Breast epithelium (tissue), 4 donors: ENCODE measurements at places on chromosomes 5 and 9.

DNA sequence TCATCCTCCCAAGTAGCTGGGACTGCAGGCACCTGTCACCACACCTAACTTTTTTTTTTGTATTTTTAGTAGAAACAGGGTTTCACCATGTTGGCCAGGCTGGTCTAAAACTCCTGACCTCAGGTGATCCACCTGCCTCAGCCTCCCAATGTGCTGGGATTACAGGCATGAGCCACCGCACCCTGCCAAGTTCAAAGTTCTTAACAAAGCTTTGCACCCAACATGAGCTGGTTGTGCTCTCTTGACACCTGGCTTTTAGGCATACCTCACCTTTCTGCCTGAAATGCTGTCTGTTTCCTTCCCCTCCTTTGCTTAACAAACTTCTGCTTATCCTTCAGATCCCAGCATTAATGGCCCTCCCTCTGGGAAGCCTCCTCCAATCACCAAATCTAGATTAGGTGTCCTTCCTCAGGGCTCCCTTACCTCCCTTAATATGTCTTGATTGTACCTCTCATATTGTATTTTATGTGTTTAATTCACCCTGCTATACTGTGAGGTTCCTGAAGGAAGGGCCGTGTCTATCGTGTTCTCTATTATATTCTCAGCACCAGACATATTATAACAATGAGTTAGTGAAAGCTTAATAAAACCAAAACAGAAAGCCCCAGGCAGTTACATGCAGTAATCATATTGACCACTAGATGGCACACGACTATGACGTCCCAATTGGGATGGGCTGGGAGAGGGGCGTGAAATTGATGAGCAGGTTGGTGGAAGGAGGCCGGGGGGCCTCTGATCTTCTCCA is 62.9 kb upstream of the PPARGC1B start:
- H3K4me3 ChIP-seq, result no peak overlapping the region
- H3K36me3 ChIP-seq, result no peaks in the 10 kb centered on the region
- H3K4me1 ChIP-seq, result no peaks in the 10 kb centered on the region
- H3K27me3 ChIP-seq, result no peaks in the 10 kb centered on the region
- no peak overlapping the region for H3K27ac ChIP-seq
- no peak for DNase-seq

DNA sequence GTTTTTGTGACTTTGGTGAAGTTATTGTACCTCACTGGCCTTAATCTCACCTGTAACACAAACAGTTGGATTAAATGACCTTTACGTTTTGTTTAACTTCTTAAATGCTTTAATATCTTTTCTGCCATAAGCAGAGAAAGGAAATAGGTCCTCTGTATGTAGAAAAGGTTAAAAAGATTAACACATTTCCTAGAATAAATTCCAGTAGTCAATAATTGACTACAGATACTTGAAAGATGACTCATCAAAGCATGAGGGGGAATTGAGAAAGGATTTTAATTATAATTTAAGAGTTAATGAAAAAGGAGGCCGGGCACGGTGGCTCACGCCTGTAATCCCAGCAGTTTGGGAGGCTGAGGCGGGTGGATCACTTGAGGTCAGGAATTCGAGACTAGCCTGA is 35.8 kb upstream of the CMYA5 start:
- H3K4me1 ChIP-seq, result no peaks in the 10 kb centered on the region
- no peaks in the 10 kb centered on the region for H3K27me3 ChIP-seq
- H3K27ac ChIP-seq, result no peak overlapping the region
- no peaks in the 10 kb centered on the region for H3K36me3 ChIP-seq

- no peak overlapping the region for H3K4me3 ChIP-seq
- H3K27me3 ChIP-seq, result no peaks in the 10 kb centered on the region
- H3K4me1 ChIP-seq, result no peaks in the 10 kb centered on the region
- no peaks in the 10 kb centered on the region for H3K36me3 ChIP-seq
- no peak for DNase-seq
- H3K27ac ChIP-seq, result no peak overlapping the region
Measured at GRCh38 chr9:16553869-16554540, 316.5 kb downstream of the BNC2 start.

DNA sequence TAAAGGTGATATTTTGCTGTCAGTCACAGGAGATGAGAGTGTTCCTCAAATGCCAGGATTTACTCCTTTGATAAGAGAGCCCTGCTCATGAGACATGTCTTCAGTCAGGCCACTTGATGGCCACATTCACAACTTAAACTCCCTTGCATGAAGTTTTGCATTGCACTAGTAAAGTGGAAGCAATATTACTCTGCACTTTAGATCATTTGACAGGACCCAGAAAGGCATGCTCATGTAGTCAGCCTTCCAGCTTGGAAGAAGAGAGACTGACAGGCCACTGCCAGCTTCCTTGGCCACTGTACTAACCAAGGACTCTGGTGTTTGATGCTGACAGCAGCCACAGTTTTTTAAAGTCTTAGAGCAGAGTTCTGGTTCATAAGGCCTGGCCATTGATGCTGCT is 42.6 kb downstream of the NPR3 start:
- H3K27ac ChIP-seq, result no peak overlapping the region
- H3K4me1 ChIP-seq, result no peaks in the 10 kb centered on the region
- DNase-seq, result no peak
- H3K27me3 ChIP-seq, result no peaks in the 10 kb centered on the region
- H3K36me3 ChIP-seq, result no peaks in the 10 kb centered on the region

DNA sequence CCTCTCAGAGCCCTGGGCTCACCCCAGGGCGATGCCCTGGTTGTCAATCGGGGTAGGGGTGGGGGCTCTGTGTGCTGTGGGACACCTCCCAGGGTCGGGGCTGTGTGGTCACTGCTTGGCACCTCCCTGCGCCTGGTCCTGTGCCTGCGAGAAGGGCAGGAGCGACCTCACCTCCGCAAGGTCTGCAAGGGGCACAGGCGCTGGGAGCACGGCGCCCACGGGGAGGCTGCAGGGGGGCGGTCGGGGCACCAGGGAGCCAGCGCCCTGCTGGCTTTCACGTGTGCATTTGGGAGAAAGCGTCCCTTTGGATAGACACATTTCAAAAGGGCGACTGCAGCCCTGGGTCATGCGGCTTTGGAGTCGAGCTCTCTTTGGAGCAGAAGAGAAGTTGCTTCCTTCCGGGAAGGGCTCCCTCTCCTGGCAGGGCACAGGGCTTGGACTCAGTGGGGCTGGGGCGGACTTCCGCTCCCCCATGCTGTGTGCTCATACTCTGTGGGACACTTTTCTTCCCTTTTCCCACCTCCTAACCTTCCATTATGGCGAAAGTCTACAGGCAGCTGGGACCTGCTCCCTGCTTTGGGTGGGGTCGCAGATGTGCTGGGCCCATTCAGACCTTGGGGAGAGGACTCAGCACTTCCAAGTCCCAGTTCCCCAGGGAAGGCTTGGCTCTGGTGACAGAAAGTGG is 52.9 kb upstream of the SLC28A3 start:
- peaks cover 5% of the 10 kb centered on the region for H3K27me3 ChIP-seq
- no peak overlapping the region for H3K27ac ChIP-seq
- no peak for DNase-seq

DNA sequence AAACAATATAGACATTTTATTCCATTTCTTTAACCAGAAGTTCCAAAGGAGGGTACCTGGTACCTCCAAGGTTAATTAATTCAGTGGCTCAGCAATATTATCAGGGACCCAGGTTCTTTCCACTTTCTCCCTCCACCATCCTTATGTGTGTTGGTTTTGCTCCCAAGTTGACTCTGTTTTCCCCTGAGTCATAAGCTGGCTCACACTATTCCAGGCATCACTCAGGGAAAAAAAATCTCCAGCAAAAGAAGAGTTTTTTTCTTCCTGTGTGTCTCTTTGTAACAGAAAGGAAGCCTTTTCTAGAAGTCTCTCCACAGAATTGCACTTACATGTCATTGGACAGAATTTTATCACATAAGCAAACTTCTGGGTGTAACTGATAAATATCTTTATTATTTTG is 31.2 kb upstream of the GALNT10 start:
- no peaks in the 10 kb centered on the region for H3K36me3 ChIP-seq
- H3K4me3 ChIP-seq, result no peak overlapping the region
- no peak for DNase-seq

DNA sequence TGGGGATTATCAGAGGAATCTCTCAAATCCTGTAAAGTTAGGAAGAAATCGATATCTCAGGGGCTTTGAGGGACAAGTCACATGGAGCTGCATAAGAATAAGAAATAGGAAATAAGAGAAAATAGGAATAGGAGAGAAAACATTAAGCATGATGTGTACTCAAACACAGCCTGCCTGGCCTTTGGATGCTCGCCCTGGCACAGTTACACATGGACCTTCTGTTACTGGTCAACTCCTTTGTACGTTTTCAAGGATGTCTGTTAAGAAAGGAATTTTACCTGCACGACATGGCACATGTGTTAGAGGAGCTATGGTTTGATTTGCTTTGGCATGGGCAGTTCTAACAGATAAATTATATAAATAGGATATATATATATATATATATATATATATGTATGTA is 321.2 kb downstream of the CDH12 start:
- no peaks in the 10 kb centered on the region for H3K27me3 ChIP-seq
- H3K4me1 ChIP-seq, result no peaks in the 10 kb centered on the region
- H3K36me3 ChIP-seq, result no peaks in the 10 kb centered on the region
- H3K27ac ChIP-seq, result no peak overlapping the region
- DNase-seq, result no peak

- no peak for DNase-seq
- H3K4me3 ChIP-seq, result no peak overlapping the region
- H3K27me3 ChIP-seq, result no peaks in the 10 kb centered on the region
- no peaks in the 10 kb centered on the region for H3K36me3 ChIP-seq
- H3K27ac ChIP-seq, result no peak overlapping the region
Measured at GRCh38 chr5:134887593-134888159, 13.5 kb downstream of the TXNDC15 start.

GRCh38 chr5:124790301-124790894 is 44.0 kb upstream of the ZNF608 start:
- H3K27me3 ChIP-seq, result no peaks in the 10 kb centered on the region
- no peak overlapping the region for H3K27ac ChIP-seq
- no peaks in the 10 kb centered on the region for H3K4me1 ChIP-seq
- H3K36me3 ChIP-seq, result no peaks in the 10 kb centered on the region
- H3K4me3 ChIP-seq, result no peak overlapping the region
- DNase-seq, result no peak

GRCh38 chr5:618450-618849 is 6.3 kb downstream of the CEP72 start:
- H3K36me3 ChIP-seq, result no peaks in the 10 kb centered on the region
- no peak overlapping the region for H3K4me3 ChIP-seq
- H3K27me3 ChIP-seq, result no peaks in the 10 kb centered on the region
- no peaks in the 10 kb centered on the region for H3K4me1 ChIP-seq
- no peak for DNase-seq
- H3K27ac ChIP-seq, result no peak overlapping the region

DNA sequence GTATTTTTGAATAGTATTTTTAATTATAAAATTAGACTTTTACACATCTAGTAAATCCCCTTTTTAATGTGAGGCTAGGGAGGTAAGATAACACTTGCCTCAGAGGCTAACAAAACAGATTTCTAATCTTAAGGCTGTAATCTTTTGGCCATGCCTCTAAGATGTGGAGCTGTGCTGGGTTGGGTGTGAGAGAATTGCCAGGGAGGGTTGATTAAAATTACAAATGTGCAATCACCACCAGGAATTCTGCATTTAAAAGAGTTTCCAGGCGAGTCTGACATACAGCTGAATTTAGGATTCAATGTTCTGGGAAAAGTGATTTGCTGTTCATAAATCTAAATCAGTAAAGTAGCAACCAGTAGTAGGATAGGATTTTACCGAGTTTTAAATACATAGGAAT is 73.3 kb downstream of the NUDT12 start:
- no peaks in the 10 kb centered on the region for H3K27me3 ChIP-seq
- H3K27ac ChIP-seq, result no peak overlapping the region
- H3K36me3 ChIP-seq, result no peaks in the 10 kb centered on the region
- H3K4me1 ChIP-seq, result no peaks in the 10 kb centered on the region

- no peaks in the 10 kb centered on the region for H3K4me1 ChIP-seq
- DNase-seq, result no peak
- no peak overlapping the region for H3K27ac ChIP-seq
- H3K4me3 ChIP-seq, result no peak overlapping the region
Measured at GRCh38 chr5:144142139-144142823, 28.2 kb downstream of the YIPF5 start.

GRCh38 chr5:171640480-171640879 is 145.1 kb upstream of the SMIM23 start:
- H3K27me3 ChIP-seq, result no peaks in the 10 kb centered on the region
- no peak overlapping the region for H3K27ac ChIP-seq
- no peak for DNase-seq
- H3K4me3 ChIP-seq, result no peak overlapping the region

- no peaks in the 10 kb centered on the region for H3K36me3 ChIP-seq
- no peak overlapping the region for H3K27ac ChIP-seq
- H3K4me1 ChIP-seq, result no peaks in the 10 kb centered on the region
- H3K27me3 ChIP-seq, result no peaks in the 10 kb centered on the region
Measured at GRCh38 chr5:136638084-136638483, 272.7 kb upstream of the TRPC7 start.

DNA sequence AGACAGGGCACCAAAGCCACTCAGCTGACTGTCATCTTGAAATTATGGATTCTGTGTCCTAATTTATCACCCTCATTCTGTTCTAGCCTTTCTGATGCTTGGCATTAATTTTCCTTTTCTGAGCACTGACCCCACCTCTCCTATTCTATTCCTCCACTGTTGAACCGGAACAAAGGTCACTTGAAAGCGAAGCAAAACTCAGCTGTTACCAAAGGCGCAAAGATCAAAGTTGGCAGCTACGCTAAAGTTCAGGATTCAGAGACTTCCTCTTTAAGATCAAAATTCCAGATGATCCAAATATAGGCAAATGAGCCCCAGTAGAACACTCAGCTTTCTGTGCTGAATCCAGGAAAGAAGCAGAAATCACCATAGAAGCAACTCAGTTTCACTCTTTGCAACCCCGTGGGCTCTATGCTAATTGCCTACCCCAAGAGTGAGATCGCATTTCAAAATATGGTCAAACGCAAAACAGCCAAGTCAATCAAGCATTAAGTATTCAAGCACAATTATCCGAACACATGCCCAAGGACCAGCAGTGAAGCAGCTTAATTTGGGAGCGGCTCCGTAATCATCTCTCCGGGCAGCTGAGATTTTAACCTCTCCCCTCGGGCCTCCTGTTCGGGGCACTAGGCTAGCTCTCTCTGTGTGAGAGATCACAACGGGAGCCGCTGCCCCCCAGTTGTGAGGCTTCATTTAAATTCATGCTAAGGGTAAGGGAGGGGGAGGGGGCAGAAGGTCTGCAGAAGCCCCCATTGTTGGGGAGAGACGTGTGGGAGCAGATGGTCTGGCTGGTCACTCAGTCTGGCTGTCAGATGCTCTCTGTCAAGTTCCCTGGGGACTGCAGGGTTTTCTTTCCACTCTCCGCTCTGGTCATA is 288.6 kb downstream of the ELAVL2 start:
- H3K4me1 ChIP-seq, result no peaks in the 10 kb centered on the region
- H3K4me3 ChIP-seq, result peak overlapping the region; percentile 30
- H3K36me3 ChIP-seq, result no peaks in the 10 kb centered on the region

DNA sequence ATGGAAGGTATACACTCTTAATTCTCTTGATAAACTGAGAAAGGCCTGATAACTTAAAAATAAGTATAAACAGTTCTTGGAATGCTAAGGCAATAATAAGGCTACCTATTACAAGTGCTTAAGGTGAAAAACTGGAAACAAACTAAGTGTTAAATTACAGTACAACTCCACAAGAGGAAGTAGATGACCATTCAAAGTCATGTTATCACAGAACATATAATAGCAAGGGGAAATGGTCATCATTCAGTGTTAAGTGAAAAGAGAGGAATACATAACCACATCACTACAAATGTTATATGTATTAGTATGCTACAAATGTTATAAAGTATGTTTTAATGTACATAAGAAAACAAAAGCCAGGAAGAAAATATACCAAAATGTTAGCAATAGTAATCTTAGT is 135.9 kb downstream of the CCDC192 start:
- H3K27me3 ChIP-seq, result no peaks in the 10 kb centered on the region
- no peak overlapping the region for H3K27ac ChIP-seq
- no peak overlapping the region for H3K4me3 ChIP-seq
- no peaks in the 10 kb centered on the region for H3K4me1 ChIP-seq
